Hair follicle dermal papilla cell (primary cell): ENCODE measurements at places on chromosomes 12 and 14. TPM values are rescaled to one million over a fixed set of nuclear protein-coding genes. Genes with fewer than 3 reads are reported as not detected.

The STAT2 gene
- total RNA-seq = 671 and 690 TPM in 2 replicates

The CFAP251 gene
- total RNA-seq = 4.0 and 4.5 TPM in 2 replicates

The KERA gene
- total RNA-seq = not detected in 2 replicates

The IGFBP6 gene
- 162 and 237 TPM in 2 replicates for total RNA-seq

The LRP1-AS gene
- total RNA-seq = not detected in 2 replicates

The WDR20 gene
- 19.1 and 21.9 TPM in 2 replicates for total RNA-seq

The CRIP1 gene
- 13.1 and 26.5 TPM in 2 replicates for total RNA-seq
